HuH-7 (cell line): ENCODE measurements at places on chromosomes 2 and 18.

DNA sequence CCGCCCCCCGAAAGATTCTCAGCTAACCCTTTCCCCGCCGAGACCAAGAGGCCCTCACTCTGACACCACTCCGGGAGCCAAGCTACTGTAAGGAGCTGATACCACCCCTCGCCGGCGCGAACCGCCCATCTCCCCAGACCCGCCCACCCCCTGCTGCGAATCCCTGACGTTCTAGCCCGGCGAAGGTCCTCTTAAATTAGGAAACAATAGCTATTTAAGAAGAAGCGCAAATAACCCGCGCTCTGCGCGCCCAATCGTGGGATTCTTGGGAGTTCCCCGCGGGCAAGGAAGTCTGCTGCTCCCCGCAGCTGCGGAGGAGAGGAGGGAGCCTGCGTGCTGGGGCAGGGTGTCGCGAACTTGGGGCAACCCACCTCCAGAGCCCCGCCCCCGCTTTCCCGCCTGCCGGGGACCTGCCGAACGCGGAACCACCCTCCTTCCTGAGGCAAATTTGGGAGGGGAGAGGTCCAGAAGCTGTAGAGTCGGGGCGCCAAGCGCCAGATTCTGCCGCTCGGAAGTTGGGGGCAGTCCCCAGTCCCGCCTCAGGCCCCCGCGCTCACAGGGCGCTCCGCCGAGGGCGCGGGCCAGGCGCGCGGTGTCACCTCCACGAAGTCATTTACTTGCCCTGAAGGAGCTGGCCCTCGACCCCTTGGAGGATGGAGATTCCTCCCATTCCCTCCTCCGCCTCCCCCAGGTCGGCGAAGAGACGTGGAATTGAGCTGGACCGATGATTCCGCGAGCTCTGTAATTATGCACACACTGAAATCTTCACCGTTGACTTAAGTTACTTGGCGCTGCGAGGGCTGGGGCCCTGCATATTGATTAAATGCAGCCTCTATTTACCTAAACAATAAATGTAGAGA, 8.4 kb upstream of the SP9 start:
- no peak for DNase-seq

GRCh38 chr2:42622943-42623676, 54.7 kb downstream of the MTA3 start:
- DNase-seq, result no peak

GRCh38 chr2:70431716-70432347, 121.8 kb downstream of the TGFA start:
- DNase-seq, result no peak

DNA sequence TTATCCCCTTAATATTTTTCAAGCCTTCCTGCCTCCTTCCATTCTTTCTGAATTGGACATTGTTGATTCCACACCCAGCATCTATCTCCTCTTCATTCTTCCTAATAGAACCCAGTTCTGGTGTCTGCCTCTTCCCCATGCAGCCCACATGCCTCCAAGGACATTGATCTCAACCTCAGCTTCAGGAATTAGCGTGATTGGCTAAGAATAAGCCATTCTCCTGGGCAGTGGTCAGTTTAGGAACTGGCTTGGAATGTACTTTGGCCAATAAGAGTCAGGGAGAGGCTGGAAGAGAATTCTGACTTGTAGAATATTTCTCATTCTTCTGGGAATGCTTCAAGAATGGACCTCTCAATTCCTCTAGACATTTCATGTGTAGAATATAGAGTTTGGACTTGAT, 25.9 kb upstream of the GCC2 start:
- DNase-seq, result no peak

GRCh38 chr2:30649278-30649677, 158.0 kb downstream of the CAPN13 start:
- DNase-seq, result no peak

- DNase-seq, result no peak
Observed at GRCh38 chr2:151032741-151033191, 228.9 kb downstream of the RBM43 start.

DNA sequence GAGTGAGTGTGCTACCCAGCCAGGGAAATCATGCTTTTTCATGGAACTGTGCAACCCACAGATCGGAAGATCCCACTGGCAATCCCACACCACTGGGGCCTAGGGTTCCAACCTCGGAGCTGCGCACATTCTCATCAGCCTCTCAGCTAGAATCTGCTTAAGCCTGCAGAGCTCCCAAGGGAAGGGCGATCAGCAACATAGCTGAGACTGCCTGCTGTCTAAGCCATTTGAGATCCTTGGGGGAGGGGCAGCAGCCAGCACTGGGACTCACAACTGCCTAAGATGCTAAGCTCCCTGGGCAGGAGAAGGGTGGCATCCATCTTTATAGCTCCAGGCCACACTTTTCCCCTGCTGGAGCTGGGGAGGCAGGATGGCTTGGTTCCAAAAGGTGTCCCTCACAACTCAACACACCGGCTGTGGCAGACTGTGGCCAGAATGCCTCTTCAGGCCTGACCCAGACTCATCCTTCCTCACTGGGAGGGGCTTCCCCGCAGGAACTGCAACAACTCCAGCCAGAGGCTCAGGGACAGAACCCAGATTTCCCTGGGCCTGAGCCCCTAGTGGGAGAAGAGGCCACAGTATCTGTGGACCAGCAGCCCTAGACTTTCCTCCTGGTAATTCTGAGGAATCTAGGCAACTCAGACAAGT, 1133.3 kb upstream of the PIK3C3 start:
- DNase-seq, result no peak

DNA sequence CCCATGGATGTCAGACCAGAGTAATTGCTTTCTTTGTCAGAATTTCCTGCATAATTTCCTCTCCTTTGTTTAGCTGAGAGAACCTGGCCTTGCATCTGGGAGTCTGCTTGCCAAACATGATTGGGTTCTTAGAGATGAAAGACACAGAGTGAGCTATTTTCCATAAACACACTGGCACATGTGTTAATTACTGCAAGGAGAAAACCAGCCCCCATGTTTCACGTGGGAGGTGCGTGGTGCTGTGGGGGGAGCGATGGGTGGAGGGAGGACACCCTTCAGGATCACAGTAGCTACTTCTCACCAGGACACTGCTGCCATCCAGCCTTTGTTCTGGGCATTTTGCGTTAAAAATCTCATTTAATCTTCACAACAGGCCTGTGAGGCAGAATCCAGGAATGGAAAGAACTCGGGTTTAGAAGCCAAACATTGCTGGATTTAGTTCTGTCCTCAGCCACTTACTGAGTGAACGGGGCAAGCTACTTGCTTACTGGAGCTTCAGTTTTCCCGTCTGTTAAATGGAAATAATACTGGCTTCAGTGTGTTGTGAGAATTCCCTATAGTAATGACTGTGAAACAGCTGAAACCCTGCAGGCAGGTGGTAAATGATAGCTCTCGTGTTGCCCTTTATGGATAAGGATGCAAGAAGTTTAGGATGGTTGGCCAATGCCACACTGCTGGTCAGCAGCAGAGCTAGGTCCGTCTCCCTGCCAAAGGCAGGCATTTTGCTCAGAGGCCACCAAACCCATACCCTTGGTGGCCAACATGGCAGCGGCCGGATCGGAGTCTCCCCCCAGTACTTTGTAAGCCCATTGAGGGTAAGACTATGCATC, 100.1 kb upstream of the ASAP2 start:
- DNase-seq, result no peak

DNA sequence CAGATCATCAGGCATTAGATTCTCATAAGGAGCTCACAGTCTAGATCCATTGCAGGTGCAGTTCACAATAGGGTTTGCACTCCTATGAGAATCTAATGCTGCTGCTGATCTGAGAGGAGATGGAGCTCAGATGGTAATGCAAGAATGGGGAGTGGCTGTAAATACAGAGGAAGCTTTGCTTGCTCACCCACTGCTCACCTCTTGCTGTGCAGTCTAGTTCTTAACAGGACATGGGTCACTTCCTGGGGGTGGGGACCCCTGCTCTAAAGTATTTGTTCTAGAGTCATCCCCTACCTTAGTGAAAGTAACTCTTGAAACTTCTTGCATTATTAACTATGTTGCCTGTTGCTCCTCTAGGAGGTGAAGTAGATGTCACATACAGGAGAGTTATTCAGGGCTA, 171.3 kb upstream of the PARD3B start:
- DNase-seq, result no peak

DNA sequence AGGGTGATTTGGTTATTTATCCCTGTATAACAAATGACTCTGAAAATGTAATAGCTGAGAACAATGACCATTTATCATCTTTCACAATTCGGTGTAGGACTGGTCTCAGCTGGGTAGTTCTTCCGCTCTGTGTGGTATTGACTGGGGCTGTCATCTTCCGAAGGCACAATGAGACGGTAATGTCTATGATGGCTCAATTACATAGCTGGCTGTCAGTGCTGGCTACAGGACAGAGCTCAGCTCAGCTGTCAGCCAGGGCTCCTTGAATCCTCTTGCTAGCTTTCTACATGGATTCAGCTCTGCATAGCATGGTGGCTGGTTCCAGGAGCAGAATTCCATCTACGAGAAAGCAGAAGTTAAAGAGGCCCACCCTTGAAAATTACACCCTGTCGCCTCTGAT, 483.8 kb downstream of the TDRD15 start:
- DNase-seq, result no peak

DNA sequence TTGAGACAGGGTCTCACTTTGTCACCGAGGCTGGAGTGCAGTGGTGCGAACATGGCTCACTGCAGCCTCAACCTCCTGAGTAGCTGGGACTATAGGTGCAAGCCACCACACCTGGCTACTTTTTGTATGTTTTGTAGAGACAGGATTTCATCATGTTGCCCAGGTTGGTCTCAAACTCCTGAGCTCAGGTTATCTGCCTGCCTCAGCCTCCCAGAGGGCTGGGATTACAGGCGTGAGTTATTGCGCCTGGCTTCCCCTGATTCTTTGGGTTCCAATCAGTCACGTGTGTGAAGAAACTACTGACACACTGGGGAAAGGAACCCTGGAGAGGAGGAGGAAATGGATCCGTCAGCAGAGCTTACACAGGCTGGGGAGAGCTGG, 22.3 kb upstream of the RAB10 start:
- no peak for DNase-seq

GRCh38 chr2:13000664-13001363, 284.1 kb downstream of the TRIB2 start:
- no peak for DNase-seq
